ENCODE measurements at places on chromosomes 7 and 10. TPM values are rescaled to one million over a fixed set of nuclear protein-coding genes. Genes with fewer than 3 reads are reported as not detected.

C10orf105 gene
- total RNA-seq = not detected

ELAPOR2 gene
- total RNA-seq = 24.8 TPM

ANKIB1 gene
- total RNA-seq = 37.8 TPM

SUGCT gene
- total RNA-seq = 8.9 TPM

SORBS1 gene
- 47.1 TPM for total RNA-seq

GRCh38 chr10:93319896-93320295 lies 162.2 kb downstream of the MYOF start:
- no peaks in the 10 kb centered on the region for H3K27me3 ChIP-seq
- H3K27ac ChIP-seq = no peak overlapping the region
- no peak for DNase-seq
- no peaks in the 10 kb centered on the region for H3K36me3 ChIP-seq
- no peaks in the 10 kb centered on the region for H3K4me1 ChIP-seq

- H3K36me3 ChIP-seq = no peaks in the 10 kb centered on the region
- DNase-seq = no peak
- H3K27me3 ChIP-seq = no peaks in the 10 kb centered on the region
- H3K27ac ChIP-seq = no peak overlapping the region
Measured at GRCh38 chr7:25731068-25731845, 420.7 kb upstream of the NFE2L3 start.

DNA sequence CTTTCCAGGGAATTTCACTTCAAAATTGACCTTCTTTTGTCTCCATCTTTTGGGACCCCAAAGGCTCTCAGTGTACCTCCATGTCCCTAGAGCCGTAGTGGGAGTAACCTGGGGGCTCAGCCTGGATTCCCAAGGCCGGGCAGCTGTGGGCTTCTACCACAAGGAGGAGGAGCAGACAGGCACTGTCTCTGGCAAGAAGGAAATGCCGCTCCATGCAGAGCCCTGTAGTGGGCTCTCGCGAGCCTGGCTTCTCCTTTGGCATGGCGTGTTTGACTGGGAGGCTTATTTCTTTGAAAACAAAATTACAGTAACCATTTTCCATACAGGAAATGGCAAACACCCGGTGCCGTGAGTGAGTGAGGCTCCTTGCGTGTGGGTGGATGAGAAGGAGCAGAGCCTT lies 76.8 kb upstream of the FAM180A start:
- H3K27me3 ChIP-seq = no peaks in the 10 kb centered on the region
- no peak overlapping the region for H3K27ac ChIP-seq
- H3K4me3 ChIP-seq = no peak overlapping the region
- H3K36me3 ChIP-seq = no peaks in the 10 kb centered on the region

DNA sequence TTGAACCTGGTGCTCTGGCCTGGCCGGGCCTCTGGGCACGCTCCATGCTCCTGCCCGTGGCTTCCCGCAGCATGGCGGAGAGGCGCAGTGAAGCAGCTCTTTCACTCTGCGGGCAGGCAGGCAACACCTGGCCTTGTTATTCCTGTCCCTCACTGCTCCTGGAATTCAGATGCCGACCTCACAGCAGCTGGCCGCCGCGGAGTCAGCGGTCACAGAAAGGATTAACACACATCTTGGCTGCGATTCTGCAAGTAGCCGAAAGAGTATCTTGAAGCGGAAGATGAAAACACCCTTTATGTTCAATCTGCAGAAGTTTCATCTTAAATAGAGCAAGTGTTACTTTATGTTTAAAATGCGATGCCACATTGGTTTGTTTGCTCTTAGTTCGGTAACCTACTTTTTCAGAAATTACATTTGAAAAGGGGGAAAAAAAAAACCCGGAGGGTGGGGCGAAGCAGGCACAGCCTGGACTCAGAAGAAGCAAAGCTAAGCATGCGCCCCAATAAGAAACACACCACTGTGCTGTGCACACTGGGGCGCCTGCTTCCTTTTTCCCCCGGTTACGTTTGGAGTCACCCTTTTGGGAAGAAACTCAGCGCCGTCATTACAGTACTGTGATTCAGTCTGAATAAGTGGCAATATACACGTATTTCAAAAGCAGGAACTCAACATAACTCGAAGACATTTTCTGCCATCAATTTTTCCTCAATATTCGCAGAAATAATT lies 42.3 kb downstream of the BRI3 start:
- H3K27me3 ChIP-seq = no peaks in the 10 kb centered on the region
- H3K27ac ChIP-seq = no peak overlapping the region
- no peak overlapping the region for H3K4me3 ChIP-seq
- DNase-seq = no peak

DNA sequence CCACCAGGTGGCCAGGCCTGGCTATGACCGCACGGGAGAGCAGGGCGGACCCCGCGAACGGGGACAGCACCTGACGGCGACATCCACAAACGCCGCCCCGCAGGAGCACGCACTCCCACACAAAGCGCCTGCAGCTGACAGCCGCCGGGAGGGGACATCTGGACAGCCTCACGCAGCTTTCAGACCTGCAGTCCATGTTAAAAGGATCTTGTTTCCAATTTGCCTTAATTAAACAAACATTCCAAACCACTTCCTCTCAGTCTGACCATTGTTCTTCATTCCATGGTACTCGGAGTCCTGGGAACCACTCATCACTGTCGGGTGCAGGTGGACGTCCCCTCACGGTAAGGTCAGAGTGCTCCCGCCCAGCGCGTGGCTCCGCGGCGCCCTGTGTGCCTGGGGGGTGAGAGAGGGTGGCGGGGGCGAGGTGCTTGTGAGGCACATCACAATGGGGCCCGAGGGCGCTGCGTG lies 5.9 kb upstream of the GPER1 start:
- no peak overlapping the region for H3K4me3 ChIP-seq
- H3K27ac ChIP-seq = no peak overlapping the region
- DNase-seq = no peak

- no peaks in the 10 kb centered on the region for H3K4me1 ChIP-seq
- no peaks in the 10 kb centered on the region for H3K36me3 ChIP-seq
- no peaks in the 10 kb centered on the region for H3K27me3 ChIP-seq
- no peak for DNase-seq
Measured at GRCh38 chr7:141960687-141961422, 12.7 kb downstream of the TAS2R38 start.

DNA sequence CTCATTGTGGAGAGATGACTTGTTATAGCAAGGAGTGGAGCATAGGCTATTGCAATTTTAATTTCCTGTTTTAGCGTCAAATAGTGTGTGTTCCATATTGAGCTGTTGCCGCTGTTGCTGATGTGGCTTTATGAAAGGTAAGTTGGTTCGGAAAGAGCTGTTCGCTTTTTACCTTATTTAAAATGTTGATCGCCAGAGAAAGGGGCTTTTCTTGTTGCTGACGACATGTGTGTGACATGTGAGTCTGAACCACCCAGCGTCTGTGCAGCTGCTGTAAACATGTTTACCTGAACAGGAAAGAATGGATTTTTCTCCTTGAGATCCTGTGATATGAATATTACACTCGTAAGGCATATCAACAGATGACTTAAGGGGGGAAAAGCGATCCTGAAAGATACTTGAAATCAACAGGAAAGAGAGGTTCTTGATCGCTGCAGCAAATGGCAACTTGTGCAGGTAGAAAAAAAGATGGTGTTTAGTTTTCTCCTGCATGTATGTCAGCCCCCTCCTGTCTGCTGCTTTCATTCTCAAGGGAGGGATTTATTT lies 2.5 kb downstream of the ZEB1 start:
- peak overlapping the region; percentile 91 for H3K4me3 ChIP-seq
- peak overlapping the region; percentile 97 for H3K27ac ChIP-seq
- DNase-seq = no peak
- peaks cover 5% of the 10 kb centered on the region for H3K4me1 ChIP-seq
- H3K36me3 ChIP-seq = no peaks in the 10 kb centered on the region
- H3K27me3 ChIP-seq = no peaks in the 10 kb centered on the region
